Fibroblast of skin of right biceps (primary cell): ENCODE measurements at places on chromosomes 2 and 18.
A peak's percentile ranks its signal among the peaks of the same experiment; 100 is the strongest.

DNA sequence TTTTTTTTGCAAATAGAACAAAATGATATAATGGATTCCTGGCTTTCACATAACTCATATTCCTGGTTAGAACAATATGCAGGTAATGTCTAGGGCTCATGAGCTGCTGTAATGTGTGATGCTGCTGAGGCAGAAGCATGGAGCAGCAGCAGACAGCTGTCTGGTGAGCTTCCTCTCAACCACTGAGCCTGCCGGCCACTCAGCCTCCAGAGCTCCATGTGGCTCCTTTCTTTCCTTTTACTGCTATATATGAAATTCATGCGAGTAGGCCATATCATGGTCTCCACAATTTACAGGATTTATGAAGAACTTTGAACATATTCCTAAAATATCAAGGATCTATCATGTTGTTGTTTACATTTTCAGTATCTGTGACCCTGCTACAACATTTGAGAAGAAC is 120.9 kb downstream of the MEP1B start:
- DNase-seq: no peak

DNA sequence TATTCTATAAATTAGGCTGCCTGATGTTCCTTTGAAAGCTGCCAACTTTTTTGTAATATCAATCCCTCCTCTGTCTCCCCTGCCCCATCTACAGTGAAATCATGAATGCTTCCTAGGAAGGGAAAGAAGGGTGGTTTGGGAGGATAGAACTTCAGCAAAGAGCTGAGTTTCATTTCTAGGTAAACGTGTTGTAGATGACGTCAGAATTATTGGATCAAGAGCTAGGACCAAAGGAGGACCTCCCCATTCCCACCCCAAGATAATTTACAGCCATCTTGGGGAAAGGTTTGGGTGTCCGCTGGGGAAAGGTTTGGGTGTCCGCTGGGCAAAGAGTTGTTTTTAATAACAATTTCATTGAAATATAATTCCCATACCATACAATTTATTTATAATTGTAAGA is 11.2 kb upstream of the ANKRD53 start:
- no peak for DNase-seq

DNA sequence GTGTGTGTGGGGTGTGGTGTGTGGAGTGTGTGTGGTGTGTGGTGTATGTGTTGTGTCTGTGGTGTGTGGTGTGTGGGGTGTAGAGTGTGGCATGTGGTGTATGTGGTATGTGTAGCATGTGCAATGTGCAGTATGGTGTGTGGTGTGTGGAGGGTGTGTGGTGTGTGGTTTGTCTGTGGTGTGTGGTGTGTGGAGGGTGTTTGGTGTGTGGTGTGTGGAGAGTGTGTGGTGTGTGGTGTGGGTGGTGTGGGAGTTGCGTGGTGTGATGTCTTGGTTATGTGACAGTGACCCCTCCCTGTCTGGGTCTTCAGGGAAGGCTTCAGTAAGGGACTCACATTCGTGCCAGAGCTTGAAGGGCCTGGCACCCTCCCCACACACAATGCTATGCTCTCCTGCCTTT is 718.2 kb upstream of the SOX11 start:
- DNase-seq: no peak

DNA sequence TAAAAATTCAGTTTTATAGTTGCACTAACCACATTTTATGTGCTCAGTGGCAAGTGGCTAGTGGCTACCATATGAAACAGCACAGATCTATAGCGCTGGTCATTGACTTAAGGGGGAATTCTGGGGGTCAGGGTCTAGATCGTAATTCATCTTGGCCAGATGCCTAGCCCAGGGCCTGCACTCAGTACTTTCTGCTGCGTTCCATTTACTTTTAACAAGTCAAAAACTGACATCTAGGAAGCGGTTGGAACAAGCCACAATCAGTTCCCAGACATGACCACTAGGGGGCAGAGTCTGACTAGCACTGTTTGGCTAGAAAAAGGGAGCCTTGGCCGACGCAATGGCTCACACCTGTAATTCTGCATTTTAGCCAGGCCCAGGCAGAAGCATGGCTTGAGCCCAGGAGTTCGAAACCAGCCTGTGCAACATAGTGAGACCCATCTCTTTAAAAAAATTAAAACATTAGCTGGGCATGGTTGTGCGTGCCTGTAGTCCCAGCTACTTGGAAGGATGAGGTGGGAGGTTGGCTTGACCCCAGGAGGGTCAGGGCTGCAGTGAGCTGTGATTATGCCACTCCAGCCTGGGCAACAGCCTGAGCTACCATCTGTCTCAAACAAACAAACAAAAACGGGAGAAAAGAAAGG is 9.0 kb upstream of the TMBIM1 start:
- DNase-seq: peak; percentile 75

GRCh38 chr2:37457401-37457901 is 113.0 kb downstream of the QPCT start:
- DNase-seq: peak; percentile 80

DNA sequence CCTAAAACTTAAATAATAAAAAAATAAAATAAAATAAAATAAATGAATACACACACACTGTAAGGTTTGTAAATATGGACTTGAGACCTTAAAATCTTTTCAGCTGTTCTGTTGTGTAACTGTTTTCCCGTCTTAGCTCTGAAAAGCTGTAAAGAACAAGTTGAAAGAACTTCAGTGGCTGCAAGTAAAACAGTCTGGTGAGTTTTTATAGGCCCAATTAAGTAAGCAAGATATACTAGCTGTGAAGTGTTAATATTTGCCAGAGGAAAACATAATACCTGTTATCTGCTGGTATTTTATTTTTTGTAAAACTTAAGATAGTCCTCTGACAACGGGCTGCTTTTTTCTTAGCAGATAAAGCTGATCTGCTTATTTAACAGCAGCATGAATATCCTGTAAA is 176.9 kb upstream of the NRP2 start:
- DNase-seq: no peak

GRCh38 chr2:41038408-41038807 is 586.5 kb upstream of the SLC8A1 start:
- peak; percentile 55 for DNase-seq

GRCh38 chr2:12273111-12273510 is 443.6 kb upstream of the TRIB2 start:
- DNase-seq: no peak

- no peak for DNase-seq
Measured at GRCh38 chr2:200354833-200355751, 48.6 kb downstream of the SPATS2L start.

GRCh38 chr2:214034417-214034816 is 376.4 kb upstream of the VWC2L start:
- DNase-seq: no peak

DNA sequence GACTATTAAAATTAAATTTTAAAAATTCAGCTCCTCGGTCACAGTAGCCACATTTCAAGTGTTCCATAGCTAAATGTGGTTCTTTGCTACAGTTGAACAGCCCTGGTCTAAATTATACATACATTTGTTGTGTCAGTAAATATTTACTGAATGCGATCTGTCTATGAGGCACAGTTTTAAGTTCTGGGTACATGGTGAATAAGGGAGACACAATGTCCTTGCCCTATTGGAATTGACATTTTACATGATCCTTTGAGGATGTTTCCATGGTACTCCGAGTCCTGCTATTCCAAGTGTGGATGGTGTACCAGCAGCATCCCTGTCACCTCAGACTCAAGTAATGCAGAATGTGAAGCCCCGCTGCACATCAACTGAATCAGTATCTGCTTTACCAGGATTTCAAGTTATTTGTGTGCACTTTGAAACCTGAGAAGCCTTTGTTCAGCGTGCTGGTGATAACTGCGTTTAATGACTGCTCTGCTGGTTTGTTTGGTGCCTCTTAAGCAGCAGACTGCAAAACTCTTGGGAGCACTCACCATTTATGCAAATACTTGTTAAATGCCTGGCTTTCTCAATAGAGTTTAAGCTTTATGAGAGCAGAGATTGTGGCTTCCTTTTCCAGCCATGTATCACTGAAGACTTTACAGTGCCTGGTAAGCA is 1.5 kb downstream of the GALNT1 start:
- DNase-seq: peak; percentile 30

DNA sequence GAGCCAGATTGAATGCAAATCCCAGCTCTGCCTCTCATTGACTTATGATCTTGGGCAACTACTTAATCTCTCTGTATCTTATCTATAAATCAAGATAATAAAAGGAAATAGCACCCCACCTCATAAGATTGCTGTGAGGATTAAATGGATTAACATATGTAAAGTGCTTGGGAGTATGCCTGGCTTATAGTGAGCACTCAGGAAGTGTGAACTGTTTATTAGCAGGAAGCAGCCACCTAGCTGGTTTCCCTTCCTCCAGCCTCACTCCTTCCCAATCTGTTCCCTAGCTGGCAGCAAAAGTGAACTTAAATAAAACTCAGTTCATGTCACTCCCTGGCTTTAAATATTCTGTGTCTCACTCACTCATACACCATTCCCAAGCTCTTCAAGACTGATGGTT is 526.6 kb upstream of the PKDCC start:
- no peak for DNase-seq

DNA sequence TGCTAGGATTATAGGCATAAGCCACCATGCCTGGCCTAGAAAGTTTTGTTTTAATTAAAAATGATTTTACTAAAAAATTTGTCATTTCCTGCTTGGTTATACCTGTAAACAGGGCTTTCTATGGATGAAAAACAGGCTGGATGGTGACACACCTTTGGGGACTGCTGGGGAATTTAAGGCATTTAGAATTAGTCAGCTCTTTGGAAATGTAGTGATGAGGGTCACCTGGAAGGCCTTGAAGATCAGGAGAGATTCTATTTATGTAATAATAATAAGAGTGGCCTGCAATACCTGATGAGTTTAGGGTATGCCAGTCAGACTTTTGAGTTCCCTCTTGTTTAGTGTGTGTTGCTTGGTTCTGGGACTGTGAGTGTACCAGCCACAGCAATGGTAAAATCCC is 51.1 kb downstream of the RALBP1 start:
- no peak for DNase-seq

DNA sequence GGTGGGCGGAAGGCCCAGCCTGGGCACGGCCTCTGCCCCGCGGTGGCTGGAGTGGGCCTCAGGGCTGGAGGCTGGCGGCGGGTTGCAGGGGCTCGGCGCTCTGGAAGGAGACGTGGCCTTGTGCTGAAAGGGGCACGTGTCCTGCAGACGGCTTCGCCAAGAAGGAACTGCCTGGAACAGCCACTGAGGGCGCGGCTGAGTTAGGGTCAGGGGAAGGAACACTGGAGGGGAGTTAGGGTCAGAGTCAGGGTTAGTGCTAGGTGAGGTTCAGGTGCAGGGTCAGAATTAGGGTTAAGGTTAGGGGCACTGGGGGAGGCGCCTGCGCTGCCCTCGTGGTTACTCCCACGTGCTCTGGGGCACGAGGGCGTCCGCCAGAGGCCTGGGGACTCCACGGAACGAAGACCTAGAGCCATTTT is 933 bp upstream of the ADNP2 start:
- no peak for DNase-seq

DNA sequence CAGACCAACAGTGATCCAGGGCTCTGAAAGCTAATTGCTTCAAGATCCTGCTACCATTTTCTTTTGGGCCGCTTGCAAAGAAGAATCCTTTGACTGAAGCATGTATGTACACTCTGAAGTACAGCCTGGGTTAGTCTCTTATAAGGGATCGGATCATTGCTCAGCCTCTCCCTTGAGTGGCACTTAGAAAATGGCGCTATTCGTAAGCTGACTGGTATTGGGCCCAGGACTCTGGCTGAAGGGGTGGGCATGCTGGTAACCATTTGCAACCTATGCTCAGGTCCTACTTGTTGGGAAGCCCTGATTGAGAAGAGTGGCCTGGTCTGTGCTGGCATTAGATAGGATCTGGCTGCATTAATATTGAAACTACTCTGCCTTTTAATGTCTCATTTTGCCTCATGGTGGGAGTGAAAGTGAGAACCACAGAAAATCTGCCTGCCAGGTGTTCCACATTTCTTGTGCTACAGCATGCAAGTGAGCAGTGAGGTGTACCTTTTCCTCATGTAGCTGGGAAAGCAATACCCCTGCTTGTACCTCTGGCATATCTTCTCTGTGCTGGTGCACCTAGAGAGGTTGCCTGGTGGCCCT is 661 bp upstream of the MGAT5 start:
- DNase-seq: no peak

- no peak for DNase-seq
Measured at GRCh38 chr2:42249887-42250286, 80.7 kb downstream of the EML4 start.

GRCh38 chr2:230924470-230925341 is at the start of gene GPR55:
GPR55 (minus strand) TSS chr2:230925242; CDS start chr2:230910962, 14,280 bp downstream.
- DNase-seq: no peak

GRCh38 chr2:122651236-122651635 is 895.8 kb downstream of the TSN start:
- peak; percentile 23 for DNase-seq

- DNase-seq: no peak
Measured at GRCh38 chr2:66212749-66213148, 222.2 kb upstream of the MEIS1 start.

GRCh38 chr18:48072428-48073204 is 142.2 kb upstream of the SMAD2 start:
- no peak for DNase-seq

DNA sequence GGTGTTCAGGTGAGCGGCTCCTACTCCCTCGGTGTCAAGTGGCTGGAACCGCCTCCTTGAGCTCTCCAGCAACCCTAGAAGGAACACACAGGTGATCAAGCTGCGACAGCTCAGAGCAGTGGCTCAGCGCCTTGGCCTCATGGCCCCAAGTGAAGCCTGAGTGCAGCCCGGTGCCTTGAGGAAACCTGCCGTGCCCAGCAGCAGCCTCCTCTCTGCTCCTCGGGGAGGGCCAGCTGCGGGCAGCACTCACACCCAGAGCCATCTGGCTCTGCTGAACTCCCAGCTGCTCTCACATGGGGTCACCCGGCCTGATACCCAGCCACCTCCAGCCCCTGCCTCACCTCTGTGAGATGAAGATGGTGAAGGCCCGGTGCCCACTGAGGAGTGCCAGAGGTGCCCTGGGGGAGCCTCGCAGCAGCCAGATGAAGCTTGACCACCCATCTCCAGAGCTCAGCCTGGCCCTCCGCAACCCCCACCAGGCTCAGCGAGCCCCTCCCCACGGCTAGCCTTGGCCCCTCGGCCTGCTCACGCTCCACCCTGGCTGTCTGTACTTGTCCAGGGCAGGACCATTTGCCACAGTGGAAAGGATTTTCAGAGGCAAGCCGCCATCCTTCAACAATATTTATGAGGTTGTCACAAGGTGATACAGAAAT is 70.6 kb upstream of the RAB6C start:
- no peak for DNase-seq

- DNase-seq: no peak
Measured at GRCh38 chr2:127546797-127547196, 11.3 kb downstream of the MYO7B start.

DNA sequence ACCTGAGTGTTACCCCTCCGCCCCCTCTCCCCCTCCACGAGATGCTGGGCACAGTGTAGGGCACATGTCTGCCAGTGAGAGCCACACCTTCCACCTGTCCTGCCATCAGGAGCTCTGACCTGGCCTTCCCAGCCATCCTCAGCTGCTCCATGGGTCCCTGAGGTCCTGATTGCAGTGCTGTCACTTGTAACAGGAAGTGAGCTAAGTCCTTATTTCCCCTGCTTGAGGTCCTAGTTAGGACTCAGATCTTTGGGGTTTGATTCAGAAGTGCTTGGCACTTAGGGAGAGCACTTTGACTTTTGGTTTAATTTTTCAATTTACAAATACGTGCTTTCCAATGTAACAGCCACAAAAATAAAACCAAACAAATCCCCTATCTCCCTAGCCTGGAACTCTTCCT is 125.5 kb downstream of the WDSUB1 start:
- no peak for DNase-seq
